ENCODE measurements at places on chromosomes 1 and 21.

DNA sequence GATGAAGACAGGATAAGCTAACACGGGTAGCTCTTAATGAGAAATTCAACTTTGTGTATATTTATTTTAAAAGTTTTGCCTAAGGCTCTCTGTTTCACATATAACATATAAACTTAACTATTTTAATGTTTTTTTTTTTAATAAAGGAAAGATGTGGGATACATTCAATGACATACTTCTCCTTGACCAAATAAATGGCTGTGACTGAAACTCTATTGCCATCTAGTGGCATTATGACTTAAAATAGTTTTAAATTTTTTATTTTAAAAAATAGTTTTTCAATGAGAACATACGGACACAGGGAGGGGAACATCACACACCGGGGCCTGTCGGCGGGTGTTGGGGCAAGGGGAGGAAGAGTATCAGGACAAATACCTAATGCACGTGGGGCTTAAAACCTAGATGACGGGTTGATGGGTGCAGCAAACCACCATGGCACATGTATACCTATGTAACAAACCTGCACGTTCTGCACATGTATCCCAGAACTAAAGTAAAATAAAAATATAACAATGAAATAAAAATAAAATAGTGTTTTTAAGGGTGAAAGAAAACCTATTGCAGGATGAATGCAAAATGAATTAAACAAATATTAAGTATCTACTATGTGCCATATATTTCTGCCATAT lies 83.4 kb downstream of the LYST start:
- DNase-seq = peak; percentile 79

DNA sequence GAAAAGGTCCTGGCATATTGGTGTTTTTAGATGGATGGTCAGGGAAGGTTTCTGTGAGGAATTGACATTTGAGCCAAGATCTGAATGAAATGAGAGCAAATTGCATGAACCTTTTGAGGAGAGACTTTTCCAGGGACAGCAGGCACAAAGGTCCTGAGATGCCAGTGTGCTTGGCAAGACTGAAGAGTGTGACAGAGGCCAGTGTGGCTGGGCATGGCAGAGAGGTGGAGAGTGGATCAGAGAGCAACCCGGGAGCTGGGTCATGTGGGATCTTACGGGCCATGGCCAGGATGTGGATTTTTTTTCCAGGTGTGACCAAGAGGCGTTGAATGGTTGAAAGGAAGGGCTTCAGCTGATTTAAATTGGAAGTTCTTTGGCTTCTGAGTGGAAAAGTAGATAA lies 3.4 kb downstream of the SCCPDH start:
- DNase-seq = no peak

- no peak for DNase-seq
These were observed 151.1 kb downstream of the PCNX2 start for GRCh38 chr1:233144434-233144833.

DNA sequence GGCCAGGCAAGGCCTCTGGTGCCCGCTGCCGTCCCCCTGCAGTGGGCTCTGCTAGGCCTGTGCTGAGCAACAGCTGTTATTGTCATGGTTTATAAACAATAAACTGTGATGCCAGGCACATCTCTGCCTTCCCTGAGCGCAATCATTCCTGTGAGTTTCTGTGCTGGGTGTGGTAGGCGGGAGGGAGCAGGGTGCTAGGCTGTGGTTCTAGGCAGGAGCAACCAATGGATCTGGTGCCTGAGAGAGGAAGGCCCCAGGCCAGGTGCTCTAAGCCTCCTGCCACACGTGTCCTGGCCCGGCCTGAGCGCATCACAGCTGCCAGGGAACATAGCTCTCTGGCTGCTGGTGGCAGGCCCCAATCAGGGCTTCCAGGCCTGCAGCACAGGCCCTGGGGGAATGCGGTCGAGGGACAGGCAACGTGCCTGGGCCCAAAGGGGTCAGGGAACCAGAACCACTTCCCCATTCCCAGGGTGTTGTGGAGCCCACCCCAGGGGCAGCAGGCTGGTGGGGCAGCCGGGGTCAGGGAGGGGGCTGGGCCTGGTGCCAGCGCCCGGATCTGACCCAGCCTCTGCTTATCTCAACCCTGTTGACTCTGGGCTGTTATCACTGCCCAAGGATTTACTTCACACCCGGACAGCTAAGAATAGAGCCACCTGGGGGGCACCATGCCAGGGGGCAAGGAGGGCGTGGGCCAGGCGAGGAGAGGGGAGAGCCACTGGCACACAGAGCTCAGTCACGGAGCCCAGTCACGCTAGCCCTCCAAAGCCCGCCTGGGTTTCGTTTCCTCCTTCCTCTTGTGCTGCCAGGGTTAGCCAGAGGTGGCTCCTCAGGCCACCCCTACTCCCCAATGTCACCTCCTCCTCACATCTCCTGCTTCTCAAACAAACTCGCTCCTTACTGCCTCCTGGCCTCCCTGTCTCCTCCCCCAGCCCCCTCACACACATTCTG lies 11.5 kb downstream of the TRIM46 start:
- DNase-seq = no peak

DNA sequence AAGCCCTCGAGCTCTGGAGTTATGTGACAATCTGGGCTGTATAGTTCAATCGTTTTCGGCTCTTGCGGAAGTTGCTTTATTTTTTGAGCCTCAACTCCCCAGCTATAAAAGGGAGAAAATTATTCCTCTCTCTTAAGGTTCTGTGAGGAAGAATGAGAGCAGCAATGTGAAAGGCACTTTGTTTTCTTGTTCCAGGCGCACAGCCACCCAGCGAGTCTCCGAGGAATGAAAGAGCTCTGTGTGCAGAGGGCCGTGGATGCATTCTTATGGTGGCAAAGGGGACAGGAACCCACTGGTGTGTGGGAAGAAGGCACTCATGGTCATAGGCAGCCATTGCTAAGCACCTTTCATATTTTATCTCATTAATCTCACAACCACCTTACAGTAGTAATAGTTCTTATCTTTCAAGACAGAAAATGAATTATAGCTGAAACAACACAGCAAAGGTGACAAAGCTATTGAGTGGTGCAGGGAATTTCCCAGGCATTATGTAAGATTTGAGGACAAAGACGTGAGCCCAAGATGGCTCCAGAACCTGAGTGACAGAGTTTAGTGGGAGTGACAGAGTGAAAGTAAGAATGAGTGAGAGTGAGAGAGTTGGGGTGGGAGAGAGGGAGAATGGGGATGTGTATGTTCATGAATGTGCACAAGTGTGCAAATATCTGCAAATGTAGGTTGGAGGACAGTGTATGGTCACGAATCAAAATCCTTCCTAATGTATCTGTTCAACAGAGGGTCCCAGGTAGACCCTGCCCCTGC lies 9.4 kb downstream of the CYP2J2 start:
- DNase-seq = no peak

DNA sequence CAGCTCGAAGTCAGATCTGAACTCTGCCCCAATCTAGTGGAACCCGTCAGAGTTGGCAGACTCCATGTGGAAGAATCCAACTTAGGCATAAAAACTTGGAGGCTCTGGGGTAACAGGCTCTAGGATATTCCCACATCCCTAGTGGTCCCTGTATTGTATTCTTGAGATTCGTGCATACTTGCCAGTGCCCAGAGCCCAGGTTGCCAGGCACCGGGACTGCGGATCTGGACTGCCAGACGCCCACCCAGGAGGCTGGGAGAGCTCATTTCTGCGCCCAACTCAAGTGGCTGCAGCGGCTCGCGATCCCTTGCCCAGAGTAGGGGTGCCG lies 1.1 kb downstream of the GRIK1 start:
- no peak for DNase-seq

- no peak for DNase-seq
These were observed 66.4 kb downstream of the DMRTB1 start for GRCh38 chr1:53525595-53525994.

GRCh38 chr21:32979598-32980268 lies 46.0 kb upstream of the OLIG2 start:
- DNase-seq = no peak

DNA sequence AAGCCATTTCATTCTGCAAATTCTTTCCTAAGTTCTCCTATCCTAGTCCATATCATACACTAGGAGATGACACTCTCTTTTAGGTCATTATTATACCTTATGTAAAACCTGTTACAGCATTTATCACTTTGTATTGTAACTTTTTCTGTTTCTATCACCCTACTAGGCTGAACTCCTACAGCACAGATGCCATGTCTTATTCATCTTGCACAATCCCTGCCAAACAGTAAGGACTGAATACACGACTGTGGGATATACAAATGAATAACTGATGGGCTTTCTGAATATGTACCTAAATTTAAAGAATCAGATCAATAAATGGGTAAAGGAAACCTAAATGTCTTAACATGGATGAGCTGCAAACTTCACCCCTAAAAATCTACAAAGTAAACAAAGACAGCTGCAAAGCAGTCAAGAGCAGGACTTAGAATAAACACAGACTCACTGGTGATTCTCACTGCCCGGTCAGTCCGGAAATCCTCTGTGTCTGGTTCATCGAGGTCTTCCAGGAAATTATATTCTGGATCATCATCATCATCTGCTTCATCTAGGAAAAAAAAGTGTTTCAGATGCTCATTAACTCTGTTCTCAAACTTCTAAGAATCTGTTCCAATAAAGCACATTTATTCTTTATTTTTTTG lies 62.3 kb downstream of the GON4L start:
- DNase-seq = no peak

DNA sequence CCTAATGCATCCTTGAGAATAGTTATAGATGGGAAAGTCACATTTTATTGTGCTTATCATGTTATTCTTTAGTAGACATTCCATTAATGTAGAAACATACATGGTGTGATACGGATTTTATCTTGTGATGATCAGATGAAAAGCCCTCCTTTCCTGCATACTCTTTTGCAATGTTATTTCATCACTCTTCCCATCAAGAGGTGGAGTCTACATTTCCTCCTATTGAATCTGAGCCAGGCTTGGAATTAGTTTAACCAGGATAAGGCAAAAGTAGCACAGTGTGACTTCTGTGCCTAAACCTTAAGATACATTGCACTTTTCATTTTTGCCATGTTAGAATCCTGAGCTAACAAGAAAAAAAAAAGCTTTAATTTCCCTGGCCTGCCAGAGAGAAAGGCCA lies 393.7 kb upstream of the ST6GALNAC5 start:
- no peak for DNase-seq

DNA sequence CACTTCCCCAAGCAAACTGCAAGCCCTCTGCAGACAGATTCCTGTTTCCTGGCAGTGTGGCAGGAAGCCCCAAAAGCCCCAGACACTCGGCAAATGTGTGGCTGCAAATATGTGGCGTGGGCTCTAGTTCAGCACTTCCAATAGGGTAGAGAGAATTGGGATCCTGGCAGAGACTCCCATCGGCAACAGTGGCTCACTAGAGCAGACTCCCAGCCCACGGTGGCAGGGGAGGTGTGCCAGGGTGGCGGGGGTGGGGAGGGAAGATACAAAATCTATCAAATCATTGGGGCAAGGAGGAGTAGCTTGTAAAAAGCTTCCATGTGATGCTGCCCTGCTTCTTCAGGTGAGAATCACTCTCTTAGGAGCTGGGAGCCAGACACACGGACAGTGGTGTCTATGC lies 25.9 kb downstream of the COL16A1 start:
- no peak for DNase-seq

GRCh38 chr1:171137580-171137979 lies 46.9 kb downstream of the FMO3 start:
- DNase-seq = peak; percentile 57

DNA sequence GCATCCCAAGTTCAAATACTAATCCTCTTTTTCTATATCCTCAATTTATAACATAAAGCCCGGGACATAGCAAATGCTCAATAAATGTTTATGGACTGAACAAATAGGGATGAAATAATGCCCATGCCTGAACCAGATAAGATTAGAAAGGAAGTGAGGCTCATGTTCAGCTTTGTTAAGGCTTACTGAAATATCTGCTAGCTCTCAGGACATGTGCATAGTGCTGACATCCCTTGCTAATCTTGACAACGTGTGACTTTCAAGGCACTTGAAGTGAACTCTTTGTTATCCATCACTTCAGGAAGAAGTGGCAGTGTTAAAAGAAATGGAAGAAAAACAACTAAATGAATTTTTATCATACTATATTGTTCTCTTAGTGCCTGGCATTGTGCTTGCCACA lies 260.3 kb upstream of the SGIP1 start:
- DNase-seq = peak; percentile 44

DNA sequence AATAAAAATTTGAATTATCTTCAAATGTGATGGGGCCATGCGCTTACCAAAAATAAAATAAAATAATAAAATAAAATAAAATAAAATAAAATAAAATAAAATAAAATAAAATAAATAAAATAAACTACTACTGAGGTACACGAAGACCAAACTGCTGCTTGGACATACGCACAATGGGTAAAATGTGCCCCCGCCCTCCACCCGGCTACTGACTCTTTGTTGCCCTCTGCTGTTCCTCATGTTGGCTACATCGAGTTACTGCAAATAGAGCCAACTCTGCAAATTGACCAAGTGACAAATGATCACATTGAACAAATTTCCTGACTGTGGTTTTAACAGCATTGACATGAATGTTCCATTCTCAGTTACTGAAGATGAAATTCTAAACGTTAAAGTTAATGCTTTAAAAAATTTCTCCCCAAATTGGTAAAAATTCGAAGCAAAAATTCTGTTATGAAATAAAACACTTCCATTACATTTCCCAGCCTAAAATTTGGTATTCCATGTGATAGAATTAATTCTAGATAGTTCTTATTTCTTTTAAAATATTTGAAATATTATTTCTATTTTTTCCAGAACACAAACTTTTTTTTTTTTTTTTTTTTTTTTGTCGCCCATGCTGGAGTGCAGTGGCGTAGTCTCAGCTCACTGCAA lies 18.8 kb upstream of the MAP1LC3C start:
- peak; percentile 63 for DNase-seq

GRCh38 chr1:97138515-97139032 lies 417.0 kb downstream of the PTBP2 start:
- no peak for DNase-seq

- peak; percentile 45 for DNase-seq
These were observed 98.7 kb upstream of the USP24 start for GRCh38 chr1:55313903-55314302.

DNA sequence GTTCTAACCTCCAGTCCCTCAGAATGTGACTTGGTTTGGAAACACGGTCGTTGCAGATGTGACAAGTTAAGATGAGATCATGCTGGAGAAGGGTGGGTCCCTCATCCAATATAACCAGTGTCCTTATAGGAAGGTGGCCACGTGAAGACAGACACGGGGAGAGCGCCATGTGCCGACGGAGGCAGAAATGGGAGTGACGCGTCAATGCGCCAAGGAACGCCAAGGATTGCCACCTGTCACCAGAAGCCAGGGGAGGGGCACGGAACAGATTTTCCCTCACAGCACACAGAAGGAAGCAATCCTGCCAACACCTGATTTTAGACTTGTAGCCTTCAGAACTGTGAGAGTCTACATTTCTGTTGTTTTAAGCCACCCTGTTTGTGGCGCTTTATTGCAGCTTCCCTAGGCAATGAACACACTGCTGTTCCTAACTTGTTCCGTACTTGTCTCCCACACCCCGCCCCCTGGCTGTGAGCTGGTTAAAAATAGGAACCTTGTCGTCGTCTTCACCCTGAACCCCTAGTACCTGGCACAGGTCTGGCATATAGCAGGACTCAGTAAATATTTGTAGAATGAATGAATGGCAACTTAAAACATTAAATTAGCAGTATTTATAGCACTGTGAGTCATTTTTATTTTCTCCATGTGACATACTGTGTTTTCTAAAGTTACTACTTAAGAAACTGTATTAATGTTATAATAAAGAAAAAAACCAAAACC lies 14.2 kb downstream of the RIMS3 start:
- no peak for DNase-seq

Measured in cardiac fibroblast (primary cell).